ENCODE measurements at places on chromosomes 7 and 10.

DNA sequence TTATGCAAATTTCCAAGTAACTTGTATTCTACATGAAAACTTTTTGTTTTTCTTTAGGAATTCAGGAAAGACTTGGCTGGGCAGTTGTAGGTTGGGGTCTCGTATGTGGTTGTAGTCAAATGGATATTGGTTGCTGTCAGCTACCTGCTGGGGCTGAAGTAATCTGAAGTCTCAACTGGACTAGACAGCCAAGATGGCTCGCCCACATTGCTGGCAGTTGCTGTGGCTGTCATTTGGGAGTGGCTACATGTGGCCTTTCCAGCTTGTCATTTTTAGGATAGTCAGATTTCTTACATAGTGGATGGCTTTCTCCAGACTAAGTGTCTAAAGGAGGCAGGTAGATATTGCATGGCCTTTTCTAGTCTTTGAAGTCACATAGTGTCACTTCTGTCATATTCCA, 32.6 kb downstream of the EXOC6 start:
- DNase-seq, result no peak

DNA sequence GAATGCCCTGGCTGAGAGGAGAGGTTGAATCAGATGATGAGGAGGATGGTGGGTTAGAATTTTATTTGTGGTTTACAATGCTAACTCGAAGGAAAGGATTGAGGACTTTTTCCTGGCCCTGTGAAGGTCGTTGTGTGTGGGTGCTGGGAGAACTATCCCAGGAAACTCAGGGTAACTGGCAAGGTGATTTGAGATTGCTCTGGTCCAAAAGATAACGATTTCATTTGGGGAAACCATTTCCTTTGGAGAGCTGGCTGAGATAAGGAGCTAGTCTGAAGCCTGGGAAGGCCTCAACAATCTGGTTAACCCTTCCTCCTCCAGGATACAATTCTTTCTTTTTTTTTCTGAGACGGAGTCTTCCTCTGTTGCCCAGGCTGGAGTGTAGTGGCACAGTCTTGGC, 33.0 kb downstream of the HK1 start:
- no peak for DNase-seq

DNA sequence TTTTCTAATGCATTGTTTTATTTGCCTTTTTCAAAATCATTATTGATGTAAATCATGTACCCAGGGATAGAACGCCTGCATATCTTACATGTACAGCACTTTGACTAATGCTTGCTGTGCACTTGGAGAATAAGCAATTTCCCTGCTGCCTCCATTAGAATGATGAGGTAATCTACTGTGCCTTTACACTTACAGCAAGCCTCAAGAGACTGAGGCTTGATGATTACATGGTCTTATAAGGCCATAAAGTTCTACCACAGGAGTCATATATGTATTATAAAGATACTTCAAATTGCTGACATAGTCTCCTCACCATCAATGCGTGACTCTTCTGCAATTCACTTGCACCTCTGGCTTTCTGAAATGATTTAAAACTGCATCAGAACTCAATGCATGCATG, 328.6 kb upstream of the HGF start:
- DNase-seq, result peak; percentile 34

- no peak for DNase-seq
These were observed 34.5 kb upstream of the RBM20 start for GRCh38 chr10:110609605-110610004.

DNA sequence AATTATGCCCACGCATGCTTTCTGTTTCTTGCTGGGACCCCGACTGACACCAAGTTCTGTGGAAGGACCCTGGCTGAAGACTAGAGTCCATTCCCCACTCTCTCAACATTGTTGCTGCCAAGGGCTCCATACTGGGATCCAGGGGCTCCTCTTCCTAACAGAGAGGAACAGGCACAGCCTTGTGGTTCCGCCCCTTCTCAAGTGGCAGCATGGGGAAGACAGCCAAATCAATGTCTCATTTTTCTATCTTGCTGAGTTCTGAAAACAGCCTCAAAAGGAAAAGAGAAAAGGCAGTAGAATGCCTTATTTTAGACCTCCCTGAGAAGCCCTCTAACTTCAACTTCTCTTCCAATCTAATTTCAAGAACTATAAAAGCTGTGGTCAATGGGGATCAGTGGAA, 23.7 kb upstream of the LAMB1 start:
- DNase-seq, result no peak

DNA sequence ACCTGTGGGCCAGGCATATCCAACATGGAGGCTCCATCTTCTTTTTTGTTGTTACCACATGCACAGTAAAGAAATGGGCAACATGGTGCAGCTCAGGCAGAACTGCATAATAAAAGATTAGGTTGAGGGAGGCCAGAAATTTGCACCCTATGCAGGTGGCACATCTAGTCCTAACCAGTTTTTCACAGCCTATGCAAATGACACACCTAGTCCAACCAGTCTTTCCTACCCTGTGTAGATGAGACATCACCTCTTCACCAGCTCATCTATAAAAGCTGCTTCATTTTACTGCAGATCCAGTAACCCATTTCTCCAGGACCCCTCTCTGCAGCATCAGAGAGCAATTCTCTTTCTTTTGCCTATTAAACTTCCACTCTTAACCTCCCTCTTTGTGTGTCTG, 411.0 kb upstream of the PCDH15 start:
- DNase-seq, result no peak

GRCh38 chr10:122475100-122475499, 13.7 kb downstream of the HTRA1 start:
- DNase-seq, result no peak

GRCh38 chr7:3094701-3095445, 51.2 kb upstream of the CARD11 start:
- DNase-seq, result no peak

- DNase-seq, result no peak
These were observed 208.5 kb downstream of the EBF3 start for GRCh38 chr10:129755621-129756020.

DNA sequence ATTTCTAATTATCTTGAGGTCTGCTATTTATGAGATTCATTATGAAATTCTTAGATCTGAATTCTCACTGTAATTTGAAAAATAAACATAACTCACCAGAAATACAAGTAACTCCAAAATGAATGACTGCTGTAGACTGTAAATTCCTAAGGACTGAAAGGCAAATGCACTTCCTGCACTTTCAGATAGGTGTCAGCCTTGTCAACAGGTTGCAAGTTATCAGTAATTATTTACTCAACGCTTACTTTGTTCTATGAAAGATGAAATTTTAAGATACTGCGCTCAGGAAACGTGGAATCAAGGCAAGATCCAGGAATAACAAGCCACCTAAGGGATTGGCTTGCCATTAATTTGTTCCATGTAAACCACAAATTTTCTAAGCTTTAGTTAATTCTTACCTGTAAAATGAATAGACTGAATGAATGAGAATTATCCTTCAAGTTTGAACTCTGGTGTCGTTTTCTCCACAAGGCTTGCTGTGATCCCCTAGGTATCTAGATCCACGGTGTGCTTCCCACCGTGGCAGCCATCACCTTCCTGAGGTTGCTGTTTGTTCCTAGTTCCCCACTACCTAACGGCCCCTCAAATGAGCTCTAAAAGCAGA, 12.6 kb downstream of the DHX32 start:
- DNase-seq, result peak; percentile 42

DNA sequence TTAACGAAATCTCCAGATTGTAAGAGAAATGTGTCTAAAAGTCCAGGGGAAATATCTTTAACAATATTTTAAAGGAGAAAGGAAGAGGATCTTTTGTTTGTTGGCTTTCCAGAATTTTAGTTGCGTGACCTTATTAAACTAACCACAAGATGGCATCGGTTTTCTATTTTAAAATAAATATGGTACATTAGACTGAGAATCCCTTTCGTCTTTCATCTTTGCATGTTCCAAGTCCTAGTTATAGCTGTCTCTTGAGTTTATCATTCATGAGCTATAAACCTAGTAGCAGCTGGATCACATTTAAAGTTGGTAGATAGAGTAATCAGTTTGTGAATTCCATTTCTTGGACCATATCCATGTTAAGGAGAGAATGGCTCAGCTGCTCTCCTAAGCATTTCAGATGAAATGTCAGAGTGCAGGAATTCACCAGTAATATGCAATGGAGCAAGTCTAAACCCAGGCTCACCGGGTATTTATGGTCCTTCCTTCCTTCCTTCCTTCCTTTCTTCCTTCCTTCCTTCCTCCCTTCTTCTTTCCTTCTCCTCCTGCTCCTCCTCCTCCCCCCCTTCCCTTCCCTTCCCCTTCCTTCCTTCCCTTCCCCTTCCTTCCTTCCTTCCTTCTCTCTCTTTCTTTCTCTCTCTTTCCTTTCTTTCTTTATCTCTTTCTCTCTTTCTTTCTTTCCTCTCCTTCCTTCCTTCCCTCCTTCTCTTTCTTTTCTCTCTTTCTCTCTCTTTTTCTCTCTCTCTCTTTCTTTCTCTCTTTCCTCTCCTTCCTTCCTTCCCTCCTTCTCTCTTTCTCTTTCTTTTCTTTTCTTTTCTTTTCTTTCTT, 57.8 kb upstream of the RAB18 start:
- DNase-seq, result peak; percentile 64

DNA sequence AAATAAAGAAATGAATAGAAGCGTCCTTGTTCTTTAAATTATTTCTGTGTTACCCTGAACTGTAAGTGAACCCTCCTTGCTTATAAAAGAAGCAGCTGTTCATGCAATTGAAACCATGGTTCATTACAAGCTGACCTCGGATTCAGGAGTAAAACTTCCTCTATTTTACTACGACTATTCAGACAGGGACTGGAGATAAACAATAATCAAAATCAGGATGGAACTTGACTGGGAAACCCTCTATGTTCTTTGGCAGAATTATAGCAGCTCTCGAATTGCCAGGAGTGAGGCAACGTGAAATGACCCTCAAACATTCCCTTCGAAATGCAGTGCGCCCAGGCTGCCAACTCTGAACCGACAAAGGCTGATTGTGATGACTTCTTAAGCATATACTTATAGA, 172.1 kb downstream of the CYP26A1 start:
- no peak for DNase-seq

DNA sequence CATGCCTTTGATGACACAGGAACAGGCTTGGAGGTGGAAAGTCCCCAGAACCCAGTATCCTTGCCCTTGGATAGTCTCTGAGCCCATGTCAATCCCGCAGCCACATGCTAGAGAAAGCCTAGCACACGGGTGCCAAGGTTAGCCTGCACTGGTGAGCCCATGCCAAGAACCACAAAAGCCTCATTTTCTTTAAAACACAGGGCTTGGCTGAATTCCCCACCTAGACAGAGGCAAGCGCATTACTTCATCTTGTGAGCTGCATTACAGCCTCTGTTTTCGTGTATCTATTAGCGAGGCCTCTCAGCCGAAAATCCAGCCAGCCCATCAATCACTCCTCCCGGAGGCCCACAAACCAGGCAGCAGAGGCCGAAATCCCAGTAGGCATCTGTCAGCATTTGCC, 314.9 kb upstream of the AUTS2 start:
- peak; percentile 41 for DNase-seq

GRCh38 chr10:29455095-29455494, 166.2 kb downstream of the LYZL1 start:
- DNase-seq, result no peak

GRCh38 chr10:104209575-104210198, 22.5 kb downstream of the CFAP43 start:
- peak; percentile 35 for DNase-seq

- no peak for DNase-seq
These were observed 175.4 kb downstream of the SORCS3 start for GRCh38 chr10:104816501-104816900.

DNA sequence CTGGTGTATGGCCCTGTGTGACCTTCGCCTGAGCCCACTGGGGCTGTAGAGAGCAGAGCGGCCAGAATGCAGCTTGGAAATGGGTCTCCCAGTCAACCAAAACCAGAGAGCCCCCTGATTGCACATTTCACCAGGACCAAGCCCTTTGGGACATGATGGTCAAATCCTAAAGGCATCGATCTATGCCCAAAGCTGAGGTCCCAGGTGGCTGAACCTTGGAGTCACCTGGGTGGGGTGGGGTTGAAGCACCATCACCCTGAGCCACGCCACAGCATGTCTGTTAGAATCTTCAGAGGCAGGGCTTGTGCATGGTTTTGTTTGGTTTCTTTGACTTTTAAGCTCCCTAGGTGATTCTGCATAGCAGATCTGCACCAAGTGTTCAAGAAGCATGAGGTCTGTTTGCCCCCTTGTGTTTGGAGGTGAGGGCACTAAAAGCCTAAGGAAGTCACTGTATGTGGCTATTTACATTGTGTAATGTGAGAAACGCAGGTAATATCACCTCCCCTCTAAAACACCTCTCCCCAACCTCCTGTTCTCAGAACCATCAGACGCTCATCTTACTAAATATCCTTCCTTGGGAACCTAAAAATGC, 9.6 kb downstream of the PKD1L1 start:
- DNase-seq, result peak; percentile 33

- peak; percentile 91 for DNase-seq
These were observed 94.1 kb downstream of the PIP4K2A start for GRCh38 chr10:22620140-22620857.

- DNase-seq, result no peak
These were observed 113.1 kb downstream of the ADARB2 start for GRCh38 chr10:1624240-1624639.

DNA sequence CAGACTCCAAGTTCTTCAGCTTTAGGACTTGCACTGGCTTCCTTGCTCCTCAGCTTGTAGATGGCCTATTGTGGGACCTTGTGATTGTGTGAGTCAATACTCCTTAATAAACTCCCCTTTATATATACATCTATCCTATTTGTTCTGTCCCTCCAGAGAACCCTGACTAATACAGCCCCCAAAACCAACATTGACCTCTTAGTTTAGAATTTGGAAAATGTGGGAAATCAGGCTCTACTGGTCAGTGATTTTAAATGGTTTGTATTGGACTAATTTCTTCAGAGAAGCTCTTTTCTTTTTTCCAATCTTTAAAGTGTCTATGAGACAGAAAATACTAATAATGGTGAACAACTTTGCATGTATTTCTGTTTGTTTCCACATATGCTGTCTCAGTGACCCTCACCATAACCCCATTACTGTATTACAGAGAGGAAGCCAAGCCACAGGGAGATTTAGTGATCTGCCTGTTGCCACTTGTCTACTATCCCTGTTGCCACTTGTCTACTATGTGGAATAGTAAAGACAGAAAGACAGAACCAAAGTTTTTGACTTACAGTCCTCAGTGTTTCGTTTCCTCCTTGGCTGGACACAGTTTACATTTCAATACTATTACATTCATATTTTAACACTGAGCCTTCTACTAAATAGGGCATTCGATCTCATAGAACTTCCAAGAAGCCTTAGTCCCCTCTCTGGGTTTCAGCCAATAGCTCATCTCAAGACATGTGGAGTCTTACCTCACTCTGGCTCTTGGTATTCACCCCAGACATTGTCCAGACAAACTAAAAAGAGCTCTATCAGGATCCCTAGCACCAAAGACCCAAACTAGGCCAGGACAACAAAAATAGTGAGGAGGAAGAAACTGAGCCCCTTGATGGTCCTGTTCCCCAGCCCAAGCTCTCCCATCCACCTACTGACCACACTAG, 121.0 kb downstream of the AKR1D1 start:
- no peak for DNase-seq

DNA sequence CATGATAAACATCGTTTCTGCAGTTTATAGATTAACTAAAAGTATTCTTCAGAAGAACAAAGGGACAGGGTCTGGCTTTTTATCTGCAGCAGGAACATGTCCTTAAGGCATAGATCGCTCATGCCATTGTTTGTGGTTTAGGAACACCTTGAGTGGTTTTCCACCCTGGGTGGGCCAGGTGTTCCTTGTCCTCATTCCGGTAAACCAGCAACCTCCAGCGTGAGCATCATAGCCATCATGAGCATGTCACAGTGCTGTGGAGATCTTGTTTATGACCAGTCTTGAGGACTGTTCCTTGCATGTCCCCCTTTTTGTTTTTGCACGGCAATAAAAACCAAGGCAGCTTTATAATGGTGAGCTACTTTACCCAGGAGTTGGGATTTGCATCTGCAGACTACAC, 33.9 kb downstream of the STOX1 start:
- no peak for DNase-seq

All from fibroblast of skin of right quadriceps (primary cell).